ENCODE measurements at places on chromosomes 7 and 10.
A peak's percentile ranks its signal among the peaks of the same experiment; 100 is the strongest.

- DNase-seq, result no peak
These were observed 15.6 kb downstream of the CLEC2L start for GRCh38 chr7:139538881-139539635.

DNA sequence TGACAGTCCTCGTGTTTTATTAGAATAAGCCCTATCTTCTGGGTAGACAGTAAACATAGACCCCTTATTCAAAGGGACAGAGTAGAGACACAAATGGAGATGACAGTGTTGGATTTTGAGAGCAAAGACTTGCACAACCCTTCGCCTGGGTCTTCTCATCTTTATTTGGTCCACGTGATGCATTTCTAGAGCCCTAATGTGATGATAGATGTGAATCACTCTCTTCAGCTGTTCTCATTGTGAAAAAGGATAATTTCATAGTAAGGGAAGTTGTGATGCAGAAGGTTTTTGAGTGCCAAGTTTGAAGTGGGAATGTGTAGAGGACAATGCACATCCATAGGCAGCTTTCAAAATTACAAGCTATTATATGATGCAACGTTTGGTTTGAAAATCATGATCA is 86.3 kb downstream of the CREB5 start:
- DNase-seq, result no peak

DNA sequence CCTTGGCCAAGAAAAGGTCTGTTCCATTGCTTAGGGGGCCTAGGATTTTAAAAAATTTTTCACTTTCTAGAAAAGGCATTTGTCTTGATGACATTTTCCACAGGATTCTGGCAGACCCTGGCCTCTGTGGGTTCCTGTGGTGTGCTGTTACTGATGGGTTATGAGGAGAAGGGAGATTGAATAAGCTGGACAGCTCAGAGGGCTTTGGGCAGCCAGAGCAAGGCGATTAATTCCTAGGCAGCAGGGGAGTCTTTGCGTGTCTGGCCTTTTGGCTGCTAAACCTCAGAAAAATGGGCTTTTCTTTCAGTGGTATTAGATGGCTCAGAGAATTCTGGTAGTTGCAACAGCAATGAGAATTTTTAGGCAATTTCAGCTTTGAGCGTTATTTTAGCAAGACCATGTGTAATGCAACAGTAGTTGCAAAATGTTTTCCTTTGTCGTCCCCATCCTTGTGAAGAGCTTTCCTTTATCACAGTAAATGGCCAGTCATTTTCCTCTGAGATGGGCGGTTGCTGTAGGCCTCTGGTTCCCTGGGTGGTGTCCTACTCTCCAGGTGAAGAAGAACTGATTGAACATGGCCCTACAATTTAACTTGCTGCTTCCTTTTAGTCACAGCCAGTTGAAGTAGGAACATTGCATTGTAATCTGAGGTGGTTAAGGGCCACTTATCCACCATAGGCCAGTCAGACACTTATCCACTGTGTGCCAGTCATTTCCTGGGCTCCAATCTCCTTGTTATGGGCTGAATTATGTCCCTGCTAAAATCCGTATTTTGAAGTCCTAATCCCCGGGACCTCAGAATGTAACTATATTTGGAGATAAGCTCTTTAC is 43.2 kb downstream of the SH2D4B start:
- DNase-seq, result no peak

DNA sequence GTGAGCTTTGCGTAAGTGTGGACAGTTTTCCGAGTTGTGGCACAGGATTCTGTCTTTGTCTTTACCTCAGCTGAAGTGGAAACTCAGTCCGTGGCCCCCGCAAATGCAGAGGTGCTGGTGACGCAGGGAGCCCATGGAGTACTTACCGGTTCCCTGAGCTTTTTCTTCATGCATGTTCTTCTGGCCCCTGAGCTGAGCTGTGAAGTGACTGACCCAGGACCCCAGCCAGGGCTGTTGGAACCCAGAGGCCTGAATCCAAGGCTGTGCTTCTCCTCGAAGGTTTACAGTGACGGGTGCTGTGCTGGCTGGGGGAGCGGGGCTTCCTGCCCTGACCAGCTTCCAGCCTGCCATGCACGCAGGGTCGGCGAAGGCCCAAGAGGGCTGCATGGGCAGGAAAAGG is 223.5 kb downstream of the GLRX3 start:
- DNase-seq, result no peak

DNA sequence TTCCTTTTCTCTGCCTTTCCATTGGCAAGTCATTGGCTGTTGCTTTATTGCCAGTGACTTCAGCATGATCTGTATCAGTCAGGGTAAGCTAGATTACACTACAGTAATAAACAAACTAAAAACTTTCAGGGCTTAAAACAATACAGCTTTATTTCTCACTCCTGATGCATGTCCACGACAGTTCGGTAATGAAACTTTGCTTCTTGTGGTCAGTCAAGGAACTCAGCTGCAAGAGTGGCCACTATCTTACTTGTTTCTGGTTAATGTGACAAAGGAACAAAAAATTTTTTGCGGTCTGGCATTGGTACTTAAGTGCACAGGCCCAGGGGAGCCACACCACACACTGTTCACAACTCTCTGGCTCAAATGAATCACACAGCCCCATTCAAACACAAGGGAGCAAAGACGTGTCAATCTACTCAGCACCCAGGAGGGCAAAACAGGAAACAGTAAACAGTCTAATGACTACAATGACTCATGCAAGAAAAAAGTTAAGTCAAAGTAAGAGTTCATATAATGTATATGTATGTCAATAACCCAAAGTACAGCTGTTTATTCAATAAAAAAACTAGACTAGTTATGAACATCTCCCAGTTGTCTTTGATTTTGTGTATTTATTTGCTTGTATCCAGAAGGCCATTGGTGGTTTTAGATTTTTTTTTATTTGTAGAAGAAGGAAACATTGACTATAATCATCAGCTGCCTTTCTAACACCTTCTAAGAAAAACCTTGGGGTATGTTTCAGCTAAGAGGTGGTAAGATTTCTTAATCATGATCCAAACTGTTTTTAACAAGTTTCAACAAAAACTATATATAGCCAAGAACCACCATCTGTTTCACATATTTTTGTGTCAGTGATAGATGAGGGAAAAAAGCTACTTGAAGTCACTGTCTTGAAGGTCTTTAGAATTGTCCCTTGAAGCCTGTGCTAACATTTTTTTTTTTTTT is 134.4 kb upstream of the FAM3C start:
- peak; percentile 71 for DNase-seq

DNA sequence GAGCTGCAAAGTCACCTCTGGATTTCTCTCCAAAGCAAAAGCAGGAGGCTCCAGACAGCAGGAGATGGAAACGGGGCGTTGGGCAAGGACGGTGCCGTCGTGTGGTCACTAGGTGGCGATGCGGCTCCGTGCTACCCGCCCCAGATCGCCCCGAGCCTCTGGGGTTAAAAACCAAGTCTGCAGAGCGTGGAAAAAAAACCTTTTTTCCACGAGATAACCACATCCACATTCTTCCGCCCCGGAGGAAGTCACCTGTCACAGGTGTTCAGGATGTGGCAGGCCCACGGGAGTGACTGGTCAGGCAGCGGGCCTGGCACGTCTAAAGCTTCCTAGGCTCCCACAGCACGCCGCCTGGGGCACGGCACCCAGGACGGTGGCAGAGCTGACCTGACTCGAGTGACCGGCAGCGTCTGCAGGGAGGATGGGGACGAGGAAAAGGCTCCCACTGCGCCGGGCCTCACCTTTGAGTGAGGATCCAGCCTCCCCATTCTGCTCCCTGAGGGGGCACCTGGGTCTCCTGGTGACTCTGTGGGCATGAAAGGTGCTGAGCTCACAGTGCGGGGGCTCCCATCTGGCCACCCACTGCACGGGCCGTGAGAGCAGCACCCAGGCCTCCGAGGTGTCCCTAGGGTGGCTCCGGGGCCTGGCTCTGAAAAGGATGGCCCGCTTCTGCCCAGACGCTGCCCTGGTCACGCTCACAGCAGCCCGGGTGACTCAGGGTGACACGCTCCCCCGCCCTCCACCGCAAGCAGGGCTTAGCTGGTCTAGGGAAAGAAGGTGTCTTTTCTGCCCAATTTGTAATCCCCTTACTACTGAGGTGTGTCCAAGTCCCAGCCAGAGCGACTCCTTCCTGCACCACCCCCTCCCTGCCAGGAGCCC is 71.3 kb upstream of the TNRC18 start:
- peak; percentile 89 for DNase-seq
